Smooth muscle cell of the pulmonary artery (primary cell): ENCODE measurements at places on chromosomes 12 and 14. TPM values are rescaled to one million over a fixed set of nuclear protein-coding genes. Genes with fewer than 3 reads are reported as not detected.

BEGAIN gene
- total RNA-seq = 0.26 and 0.78 TPM in 2 replicates

GPR137C gene
- total RNA-seq = 0.33 and 0.39 TPM in 2 replicates

TAS2R46 gene
- total RNA-seq = 2.6 and 4.8 TPM in 2 replicates

AQP6 gene
- 0.10 and 0.20 TPM in 2 replicates for total RNA-seq

RNU4-1 gene
- total RNA-seq = under 0.01 TPM in 1 of 2 replicates, not detected in the other

SCN8A gene
- total RNA-seq = 19.2 and 33.1 TPM in 2 replicates

SLC25A21 gene
- total RNA-seq = 0.26 and 0.39 TPM in 2 replicates

SLC25A47 gene
- total RNA-seq = 0.07 TPM in 1 of 2 replicates, not detected in the other

SLC4A8 gene
- 1.6 and 5.4 TPM in 2 replicates for total RNA-seq

LRRIQ1 gene
- 0.17 and 0.20 TPM in 2 replicates for total RNA-seq

ATP6V1D gene
- total RNA-seq = 91.8 and 107 TPM in 2 replicates

CPNE6 gene
- total RNA-seq = not detected in 2 replicates

KRT3 gene
- not detected in 2 replicates for total RNA-seq

KRT2 gene
- total RNA-seq = not detected in 2 replicates

PKP2 gene
- total RNA-seq = 1.8 and 3.4 TPM in 2 replicates

RABGGTA gene
- 22.6 and 33.2 TPM in 2 replicates for total RNA-seq

PROX2 gene
- total RNA-seq = not detected in 2 replicates

PMCH gene
- total RNA-seq = 0.30 and 0.39 TPM in 2 replicates

CCDC177 gene
- not detected in 2 replicates for total RNA-seq

CLEC14A gene
- 0.33 and 0.69 TPM in 2 replicates for total RNA-seq

PRIMA1 gene
- total RNA-seq = not detected in 2 replicates

PAX9 gene
- 0.10 and 0.52 TPM in 2 replicates for total RNA-seq

CMKLR1 gene
- total RNA-seq = 2.9 and 5.4 TPM in 2 replicates

CLEC12A gene
- not detected in 2 replicates for total RNA-seq

OR4E2 gene
- total RNA-seq = not detected in 2 replicates

CABP1 gene
- total RNA-seq = 1.6 and 21.4 TPM in 2 replicates

KERA gene
- not detected in 2 replicates for total RNA-seq

AJUBA gene
- total RNA-seq = 43.2 and 61.2 TPM in 2 replicates

KCNK10 gene
- not detected in 2 replicates for total RNA-seq

SAMD15 gene
- 1.4 and 1.7 TPM in 2 replicates for total RNA-seq

HNF1A gene
- total RNA-seq = 0.07 TPM in 1 of 2 replicates, not detected in the other

HAL gene
- total RNA-seq = 1.2 TPM in 1 of 2 replicates, not detected in the other

KRT74 gene
- total RNA-seq = not detected in 2 replicates

ASCL1 gene
- not detected in 2 replicates for total RNA-seq

CYP27B1 gene
- total RNA-seq = 0.20 and 0.79 TPM in 2 replicates

CLEC4A gene
- total RNA-seq = 0.07 and 0.89 TPM in 2 replicates

MDGA2 gene
- not detected in 2 replicates for total RNA-seq

GUCY2C gene
- total RNA-seq = not detected in 2 replicates

SLCO1B1 gene
- not detected in 2 replicates for total RNA-seq

GLT1D1 gene
- under 0.01 TPM in 1 of 2 replicates, not detected in the other for total RNA-seq

PLEKHG7 gene
- total RNA-seq = not detected in 2 replicates

MYL6B gene
- 56.4 and 58.6 TPM in 2 replicates for total RNA-seq

IFI27L1 gene
- 8.7 and 11.1 TPM in 2 replicates for total RNA-seq

RNASE12 gene
- total RNA-seq = not detected in 2 replicates

ZBTB1 gene
- total RNA-seq = 45.4 and 46.6 TPM in 2 replicates

ART4 gene
- total RNA-seq = 6.1 and 8.3 TPM in 2 replicates

MORN3 gene
- 0.65 and 0.86 TPM in 2 replicates for total RNA-seq

AKAP5 gene
- total RNA-seq = 0.20 and 0.56 TPM in 2 replicates
